PC-3 (cell line): ENCODE measurements at places on chromosomes 7 and 10. TPM values are rescaled to one million over a fixed set of nuclear protein-coding genes. Genes with fewer than 3 reads are reported as not detected.
A peak's percentile ranks its signal among the peaks of the same experiment; 100 is the strongest.

The OPN1SW gene
- total RNA-seq, result not detected in 2 replicates

DNA sequence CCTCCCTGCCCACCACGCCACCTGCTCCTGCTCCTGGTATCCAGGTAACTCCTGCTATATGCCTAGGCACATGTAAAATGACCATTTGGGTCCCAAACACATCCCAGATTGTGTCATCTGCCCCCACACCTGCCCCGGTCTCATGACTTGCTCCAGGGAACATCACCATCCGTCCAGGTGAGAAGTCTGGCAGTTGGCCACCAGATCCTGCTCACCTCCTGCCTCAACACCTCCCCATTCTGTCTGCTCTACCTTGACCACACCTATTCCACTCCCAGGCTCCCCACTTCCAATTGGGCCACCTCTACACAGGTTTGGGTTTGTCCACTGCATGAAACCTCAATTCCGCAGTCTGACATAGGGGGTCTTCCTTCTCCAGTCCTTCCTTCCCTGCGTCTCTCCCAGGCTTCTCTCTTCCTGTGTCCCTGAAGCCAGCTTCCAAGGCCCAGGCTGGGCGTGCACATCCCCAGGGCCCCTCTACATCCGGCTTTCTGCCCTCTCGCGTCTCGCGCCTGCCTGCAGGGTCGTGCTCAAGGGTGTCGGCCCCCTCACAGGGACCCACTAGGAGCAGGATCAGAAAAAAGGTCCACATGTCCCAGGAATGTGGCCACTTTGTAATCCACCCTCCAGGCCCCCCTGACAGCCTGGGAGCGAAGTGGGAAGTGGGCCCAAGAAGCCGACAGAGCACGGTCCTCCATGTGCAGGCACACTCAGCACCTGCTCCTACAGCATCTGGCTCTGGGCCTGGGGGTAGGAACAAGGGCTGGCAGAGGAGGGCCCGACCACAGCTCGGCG, 49.3 kb upstream of the DAGLB start:
- H3K36me3 ChIP-seq, result no peaks in the 10 kb centered on the region
- no peaks in the 10 kb centered on the region for H3K27me3 ChIP-seq
- no peak overlapping the region for H3K27ac ChIP-seq
- DNase-seq, result no peak
- no peaks in the 10 kb centered on the region for H3K4me1 ChIP-seq
- H3K4me3 ChIP-seq, result no peak overlapping the region

DNA sequence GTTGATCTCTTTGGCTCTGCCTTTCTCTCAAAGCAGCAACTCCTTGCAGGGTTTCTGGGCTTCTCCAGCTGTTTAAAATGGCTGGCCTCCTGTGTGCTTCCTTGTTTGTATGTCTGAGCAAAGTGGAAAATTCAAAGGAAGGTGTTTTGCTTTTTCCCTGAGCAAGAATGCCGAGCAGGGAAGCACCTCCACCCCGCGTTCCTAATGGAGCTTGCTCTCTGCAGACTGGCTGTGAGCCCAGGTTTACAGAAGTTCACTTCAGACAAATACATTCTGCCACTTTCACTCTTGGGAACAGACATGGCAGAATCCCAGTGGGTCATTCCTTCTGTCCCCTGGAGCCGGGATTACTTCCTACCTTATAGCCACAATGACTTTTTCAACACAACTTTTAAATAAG, 181.8 kb upstream of the AGK start:
- H3K4me1 ChIP-seq, result no peaks in the 10 kb centered on the region
- H3K4me3 ChIP-seq, result no peak overlapping the region
- H3K36me3 ChIP-seq, result no peaks in the 10 kb centered on the region
- no peak overlapping the region for H3K27ac ChIP-seq
- peaks cover 35% of the 10 kb centered on the region for H3K27me3 ChIP-seq
- DNase-seq, result no peak

The GARIN1A gene
- total RNA-seq, result 0.91 and 3.6 TPM in 2 replicates

GRCh38 chr7:7257899-7258692, 75.8 kb downstream of the C1GALT1 start:
- H3K4me1 ChIP-seq, result 0 out of 2 replicates have a peak, but pooled peaks cover 4% of the 10 kb centered on the region
- H3K27ac ChIP-seq, result no peak overlapping the region
- H3K36me3 ChIP-seq, result no peaks in the 10 kb centered on the region
- peak; percentile 23 for DNase-seq
- H3K4me3 ChIP-seq, result no peak overlapping the region
- H3K27me3 ChIP-seq, result no peaks in the 10 kb centered on the region

DNA sequence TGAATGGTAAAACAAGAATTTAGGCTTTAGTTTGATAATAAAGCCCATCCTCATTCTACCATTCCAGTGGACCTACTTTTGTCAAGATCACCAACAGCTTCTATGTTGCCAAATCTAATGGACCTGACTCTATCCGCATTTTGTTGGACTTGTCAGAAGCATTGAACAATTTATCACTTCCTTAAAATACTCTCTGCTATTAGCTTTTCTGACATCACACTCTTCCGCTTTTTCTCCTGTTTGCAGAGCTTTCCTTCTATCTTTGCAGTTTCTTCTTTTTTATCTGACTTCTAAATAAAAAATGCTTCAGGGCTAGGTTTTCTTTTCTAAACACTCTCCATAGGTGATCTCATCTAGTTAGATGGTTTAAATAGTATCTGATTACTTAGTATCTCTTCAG, 42.7 kb upstream of the SMIM30 start:
- H3K4me3 ChIP-seq, result no peak overlapping the region
- H3K27me3 ChIP-seq, result no peaks in the 10 kb centered on the region

The FXYD4 gene
- total RNA-seq, result not detected in 2 replicates

DNA sequence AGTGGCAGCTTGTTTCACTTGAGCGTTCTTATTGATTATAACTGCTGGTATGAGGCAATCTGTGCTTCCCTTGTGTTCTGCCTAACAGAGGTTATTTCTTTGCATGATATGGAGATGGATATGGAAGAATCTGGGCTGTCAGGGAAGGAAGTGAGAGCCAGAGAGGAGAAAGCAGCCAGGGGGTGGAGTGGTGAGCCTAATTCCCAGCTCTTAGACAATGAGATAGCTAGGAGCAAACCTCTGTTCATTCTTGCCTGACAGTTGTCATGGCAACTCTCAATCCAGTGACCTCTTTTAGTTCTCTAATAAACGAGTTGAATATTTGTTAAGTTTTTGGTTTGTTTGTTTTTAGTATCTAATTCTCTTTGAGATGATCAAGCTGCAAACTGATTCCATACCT, 214.3 kb downstream of the NRG3 start:
- H3K4me1 ChIP-seq, result no peaks in the 10 kb centered on the region
- H3K4me3 ChIP-seq, result no peak overlapping the region
- no peak overlapping the region for H3K27ac ChIP-seq
- DNase-seq, result no peak
- H3K27me3 ChIP-seq, result no peaks in the 10 kb centered on the region

- no peak for DNase-seq
- H3K27me3 ChIP-seq, result peaks cover 28% of the 10 kb centered on the region; the same call in 1 of the 2 replicates
- H3K4me3 ChIP-seq, result no peak overlapping the region
Measured at GRCh38 chr7:114534953-114535352, 120.3 kb downstream of the FOXP2 start.

DNA sequence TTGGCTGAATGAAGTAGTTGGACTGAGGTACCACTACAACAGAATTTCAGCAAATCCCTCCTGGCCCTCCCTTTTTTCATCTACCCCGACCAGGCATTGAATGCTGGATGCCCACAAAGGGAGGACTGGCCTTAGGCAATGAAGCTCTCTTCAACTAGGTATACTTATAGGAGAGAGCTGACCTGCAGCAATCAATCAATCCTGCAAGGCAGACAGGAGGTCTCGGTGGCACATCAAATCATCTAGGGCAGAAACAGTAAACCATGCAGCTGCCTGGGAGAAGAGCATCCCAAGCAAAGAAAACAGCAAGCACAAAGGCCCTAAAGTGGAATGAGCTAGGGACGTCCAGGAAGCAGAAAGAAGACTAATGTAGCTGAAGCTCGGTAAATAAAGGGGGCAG, 2.4 kb upstream of the ABRAXAS2 start:
- H3K27me3 ChIP-seq, result no peaks in the 10 kb centered on the region
- no peaks in the 10 kb centered on the region for H3K36me3 ChIP-seq
- no peak overlapping the region for H3K4me3 ChIP-seq
- peaks cover 8% of the 10 kb centered on the region; the same call in 1 of the 2 replicates for H3K4me1 ChIP-seq

The USP6NL gene
- 13.0 and 14.3 TPM in 2 replicates for total RNA-seq

The SH2B2 gene
- total RNA-seq, result 8.8 and 10.7 TPM in 2 replicates

DNA sequence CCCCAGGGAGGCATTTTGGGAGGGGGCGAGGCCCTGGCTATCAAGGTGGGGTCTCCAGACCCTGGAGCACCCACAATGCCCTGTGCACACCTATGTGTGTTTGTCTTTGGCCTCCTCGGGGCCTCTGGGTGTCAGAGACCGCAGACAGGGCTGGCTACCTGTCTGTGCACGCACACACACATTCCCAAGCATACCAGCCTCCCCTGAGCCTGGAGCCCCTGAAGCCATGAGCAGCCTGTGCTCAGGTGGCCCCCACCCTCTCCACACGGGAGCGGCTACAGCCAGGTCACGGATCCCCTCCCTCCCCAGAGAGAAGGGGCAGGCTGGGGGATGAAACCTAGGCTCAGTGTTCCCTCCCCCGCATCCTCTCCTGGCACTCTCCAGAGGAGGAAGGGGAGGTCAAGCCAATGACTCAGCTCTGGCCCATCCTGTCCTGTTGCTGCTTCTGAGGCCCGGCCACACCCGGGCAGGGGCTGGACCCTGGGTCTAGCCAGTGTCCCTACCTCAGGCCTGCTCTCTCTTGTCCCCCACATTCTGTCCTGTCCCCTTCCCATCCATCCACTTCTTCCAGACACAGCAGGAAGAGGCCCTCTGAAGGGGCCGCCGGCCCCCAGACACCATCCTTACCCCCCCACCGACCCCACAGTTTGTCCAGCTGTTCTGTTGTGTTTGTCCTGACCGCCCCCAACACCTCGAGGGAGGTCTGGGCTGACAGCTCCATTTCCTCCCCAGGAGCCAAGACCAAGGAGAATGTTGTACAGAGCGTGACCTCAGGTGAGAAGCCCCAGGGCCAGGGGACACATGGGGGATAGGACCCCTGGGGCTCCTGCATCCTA, 720 bp downstream of the SNCG start:
- H3K27ac ChIP-seq, result peak overlapping the region; percentile 39; the same call in 1 of the 2 replicates
- H3K4me1 ChIP-seq, result peaks cover 33% of the 10 kb centered on the region
- H3K27me3 ChIP-seq, result no peaks in the 10 kb centered on the region
- no peaks in the 10 kb centered on the region for H3K36me3 ChIP-seq
- no peak overlapping the region for H3K4me3 ChIP-seq
- DNase-seq, result peak; percentile 51

DNA sequence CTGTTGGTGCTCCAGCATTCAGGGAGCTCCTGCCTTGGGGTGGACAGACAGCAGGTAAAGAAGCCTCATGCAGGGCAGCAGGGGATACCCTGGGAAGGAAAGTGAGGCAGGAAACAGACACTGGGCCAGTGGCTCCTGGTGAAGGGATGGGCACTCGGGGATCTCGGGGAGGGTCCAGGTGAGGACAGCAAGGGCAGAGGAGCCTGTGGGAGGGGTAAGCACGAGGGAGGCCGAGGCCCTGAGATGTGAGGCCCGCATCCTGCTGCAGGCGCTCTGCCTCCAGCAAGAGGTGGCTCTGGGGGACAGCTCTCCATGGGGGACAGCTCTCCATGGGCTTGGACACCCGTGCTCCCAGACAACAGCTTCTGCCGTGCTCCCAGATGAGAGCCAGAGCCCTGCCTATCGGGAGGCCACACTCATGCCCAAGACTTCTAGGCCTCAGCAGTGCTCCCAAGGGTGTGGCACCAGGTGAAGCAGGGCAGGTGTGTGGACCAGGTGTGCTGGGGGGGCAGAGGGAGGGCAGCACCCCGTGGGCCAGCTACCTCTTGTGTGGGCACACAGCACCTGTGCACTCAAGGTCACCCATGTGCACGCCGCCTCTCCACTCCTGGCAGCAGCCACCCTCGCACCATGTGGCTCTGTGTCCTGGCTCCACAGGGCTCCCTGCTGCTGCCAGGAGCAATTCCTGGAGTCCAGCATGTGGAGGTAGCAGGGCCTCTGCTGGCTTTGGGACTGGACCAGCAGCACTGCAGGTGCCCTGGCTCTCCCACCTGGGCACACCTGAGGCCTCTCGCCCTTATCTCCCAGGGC, 93.6 kb upstream of the INSIG1 start:
- H3K36me3 ChIP-seq, result no peaks in the 10 kb centered on the region
- no peak overlapping the region for H3K4me3 ChIP-seq
- no peaks in the 10 kb centered on the region for H3K27me3 ChIP-seq

DNA sequence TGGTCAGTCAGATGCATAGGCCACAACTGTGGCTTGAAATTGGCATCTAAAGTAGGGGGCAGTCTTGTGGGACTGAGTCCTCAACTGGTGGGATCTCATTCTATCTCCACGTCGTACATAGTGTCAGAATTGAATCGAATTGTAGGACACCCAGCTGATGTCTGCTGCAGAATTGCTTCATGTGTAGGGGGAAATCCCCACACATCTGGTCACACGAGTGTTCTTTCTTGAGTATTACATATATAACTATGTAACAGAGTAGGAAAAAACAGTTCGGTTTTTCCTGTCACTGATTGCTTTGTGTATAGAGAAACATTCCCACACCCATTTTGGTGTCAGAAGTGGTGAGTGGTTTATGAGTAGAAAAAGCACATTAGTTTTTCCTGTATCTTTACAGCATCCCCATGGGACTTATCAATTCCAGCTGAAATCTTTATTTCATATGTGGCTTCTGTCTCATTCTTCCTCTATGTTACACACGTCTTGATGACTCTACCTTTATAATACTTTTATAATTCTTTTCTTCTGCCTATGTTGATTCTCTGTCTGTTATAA, 79.4 kb upstream of the PCGF5 start:
- no peak overlapping the region for H3K27ac ChIP-seq
- no peaks in the 10 kb centered on the region for H3K4me1 ChIP-seq
- H3K36me3 ChIP-seq, result no peaks in the 10 kb centered on the region
- no peak for DNase-seq
- peaks cover 16% of the 10 kb centered on the region; the same call in 1 of the 2 replicates for H3K27me3 ChIP-seq

DNA sequence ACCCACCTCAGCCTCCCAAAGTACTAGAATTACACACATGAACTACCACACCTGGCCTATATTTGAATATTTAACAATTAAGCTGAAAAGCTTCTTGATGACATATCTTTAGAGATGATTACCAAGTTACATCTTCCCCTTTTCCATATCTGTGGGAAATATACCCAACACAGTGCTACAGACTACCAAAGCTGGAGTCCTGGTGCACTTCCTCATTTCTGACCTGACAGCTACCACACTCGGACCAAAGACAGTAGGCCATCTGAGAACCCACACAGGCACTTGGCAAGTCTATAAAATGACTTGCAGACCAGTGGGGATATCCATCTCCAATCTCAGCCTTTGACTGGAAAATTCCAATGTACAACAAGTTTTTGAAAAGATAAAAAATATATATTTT, 270.4 kb upstream of the KLF14 start:
- H3K27ac ChIP-seq, result no peak overlapping the region
- H3K36me3 ChIP-seq, result peaks cover 10% of the 10 kb centered on the region
- no peak overlapping the region for H3K4me3 ChIP-seq

GRCh38 chr7:72430531-72430930, 18.4 kb upstream of the CALN1 start:
- H3K4me3 ChIP-seq, result no peak overlapping the region
- H3K36me3 ChIP-seq, result no peaks in the 10 kb centered on the region
- no peak for DNase-seq
- H3K4me1 ChIP-seq, result no peaks in the 10 kb centered on the region
- H3K27me3 ChIP-seq, result no peaks in the 10 kb centered on the region
- H3K27ac ChIP-seq, result no peak overlapping the region

The RABGEF1 gene
- 19.8 and 20.8 TPM in 2 replicates for total RNA-seq
